ENCODE measurements at places on chromosomes 2 and 18.

- no peak for DNase-seq
Observed at GRCh38 chr2:239035997-239036731, 188.3 kb downstream of the TWIST2 start.

GRCh38 chr2:160680294-160680693 lies 186.7 kb upstream of the RBMS1 start:
- no peak for DNase-seq

DNA sequence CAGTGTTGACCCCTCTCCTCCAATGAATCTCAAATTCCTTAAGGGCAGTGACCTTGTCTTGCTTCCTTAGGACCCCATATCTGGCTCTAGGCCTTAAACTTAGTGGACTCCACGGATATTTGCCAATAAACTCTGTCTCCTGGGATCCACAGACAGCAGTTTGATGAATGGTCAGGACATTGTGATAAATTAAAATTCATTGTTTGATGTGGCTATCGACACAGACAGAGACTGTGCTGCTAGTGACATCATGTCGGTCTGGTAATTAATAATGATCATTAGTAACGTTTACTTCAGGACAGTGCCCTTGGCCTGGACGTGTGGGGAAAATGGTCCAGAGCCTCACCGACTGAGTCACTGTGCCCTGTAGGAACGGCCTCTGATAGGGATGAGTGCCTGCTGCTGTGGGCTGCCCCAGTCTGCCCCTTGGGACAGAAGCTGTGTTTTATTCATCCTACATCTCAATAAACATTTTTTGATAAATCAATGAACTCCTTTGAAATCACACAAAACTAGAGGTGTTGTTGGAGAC lies 5.2 kb upstream of the SLC35F6 start:
- no peak for DNase-seq

DNA sequence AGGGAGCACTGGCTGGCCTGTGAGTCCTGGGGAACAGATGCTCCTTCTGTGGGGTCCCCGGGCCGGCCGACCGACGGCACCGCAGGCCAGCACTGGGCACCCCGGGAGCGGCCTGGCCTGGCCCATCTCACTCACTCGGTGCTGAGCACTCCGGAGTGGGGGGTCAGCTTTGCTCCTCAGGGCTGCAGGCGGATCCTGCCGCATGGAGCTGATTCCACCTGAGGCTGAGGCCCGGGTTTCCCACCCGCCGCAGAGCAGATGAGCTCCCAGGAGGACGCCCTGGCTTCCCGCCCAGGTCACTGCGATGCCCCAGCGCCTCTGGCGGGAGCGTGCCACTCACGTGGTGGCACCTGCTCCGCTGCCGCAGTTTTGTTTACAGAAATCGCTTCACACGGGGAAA lies 418.6 kb downstream of the GALR1 start:
- no peak for DNase-seq

DNA sequence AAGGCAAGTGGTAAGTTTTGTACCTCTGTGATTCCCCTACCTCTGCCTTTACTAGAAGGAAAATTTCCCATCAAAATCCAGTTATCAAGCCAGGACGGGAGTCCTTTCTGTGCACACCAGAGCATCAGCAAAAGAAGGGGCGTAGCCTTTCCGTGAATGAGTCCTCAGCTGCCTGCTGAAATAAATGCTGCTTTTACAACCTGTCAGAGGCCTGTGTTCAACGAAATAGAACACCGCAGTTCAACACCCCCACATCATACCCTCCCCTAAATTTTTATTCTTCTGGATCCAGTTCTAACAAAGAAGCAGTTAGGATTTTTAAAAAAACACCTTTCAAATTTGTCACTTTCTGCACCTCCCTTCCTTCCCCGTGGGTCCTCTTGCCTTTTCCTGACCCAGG lies 135.8 kb downstream of the SETBP1 start:
- DNase-seq, result no peak

- no peak for DNase-seq
Observed at GRCh38 chr2:168343586-168343985, 96.2 kb upstream of the STK39 start.

GRCh38 chr18:604771-605170 lies 8.0 kb downstream of the CLUL1 start:
- DNase-seq, result no peak

Data from pulmonary artery endothelial cell (primary cell).